ENCODE measurements at places on chromosomes 12 and 14.

DNA sequence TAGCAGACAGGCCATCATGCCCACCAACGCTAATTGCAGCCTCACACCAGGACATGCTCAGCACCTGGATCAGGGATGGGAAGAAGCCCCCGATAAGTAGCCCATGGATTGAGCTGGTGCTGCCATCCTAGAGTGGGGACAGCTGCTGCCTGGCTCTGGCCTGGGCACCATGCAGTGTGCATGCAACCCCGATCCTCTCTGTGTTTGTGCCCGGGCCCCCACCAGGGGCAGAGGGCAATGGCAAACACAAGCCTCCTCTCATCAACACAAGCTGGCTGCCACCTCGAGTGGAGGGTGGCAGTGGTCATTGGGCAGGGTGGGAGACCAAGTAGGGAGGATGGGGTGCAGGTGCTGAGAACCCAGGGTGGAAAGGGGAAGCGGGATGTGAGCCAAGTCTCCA lies 23.3 kb upstream of the SOCS2 start:
- DNase-seq, result no peak

- no peak for DNase-seq
These were observed 345.6 kb downstream of the PAWR start for GRCh38 chr12:79344855-79345847.

- no peak for DNase-seq
These were observed 56.7 kb downstream of the RALGAPA1 start for GRCh38 chr14:35752380-35752779.

GRCh38 chr14:30290001-30290400 lies 269.0 kb upstream of the G2E3 start:
- no peak for DNase-seq

DNA sequence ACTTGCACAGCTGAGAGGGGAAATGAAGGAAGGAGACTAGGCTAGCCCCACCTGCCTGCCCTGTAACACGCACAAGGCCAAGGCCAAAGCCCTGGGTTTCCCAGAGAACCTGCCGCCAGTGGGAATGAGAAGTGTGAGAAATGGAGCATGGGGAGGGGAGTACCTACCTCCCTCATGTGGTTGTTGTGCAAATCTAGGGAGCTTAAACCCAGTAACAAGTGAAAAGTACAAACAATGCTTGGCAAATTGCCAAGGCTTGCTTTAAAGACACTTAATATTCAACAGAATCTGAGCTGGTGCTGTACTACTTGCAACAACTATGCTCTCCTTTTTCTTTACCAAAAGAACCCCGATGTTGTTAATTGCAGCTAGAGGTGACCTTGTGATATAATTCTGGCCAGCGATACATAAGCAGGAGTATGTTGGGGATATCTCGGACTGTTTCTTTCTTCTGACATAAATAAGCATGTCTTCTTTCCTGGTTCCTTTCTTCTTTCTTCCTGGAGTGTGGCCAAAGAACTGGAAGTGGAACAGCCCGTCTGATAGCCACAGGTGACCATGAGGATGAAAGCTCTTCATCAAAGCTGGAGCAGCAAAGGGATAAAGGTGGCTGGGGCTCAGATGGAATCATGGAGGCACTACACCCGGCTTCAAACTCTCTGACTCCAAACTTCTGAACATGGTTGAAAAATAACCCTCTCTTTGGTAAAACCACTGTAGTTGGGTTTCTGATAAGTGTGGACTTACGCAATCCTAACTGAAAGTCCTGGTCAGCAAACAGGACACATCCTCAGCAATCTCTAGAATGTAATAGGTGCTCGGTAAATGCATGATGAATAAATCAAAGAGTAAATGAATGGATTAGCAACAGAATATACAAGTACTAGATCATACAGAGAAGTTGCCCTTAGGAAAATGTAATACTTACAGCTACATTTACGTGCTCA lies 207.9 kb downstream of the NUAK1 start:
- no peak for DNase-seq

- DNase-seq, result no peak
These were observed 2.1 kb upstream of the EIF4B start for GRCh38 chr12:53004178-53004577.

DNA sequence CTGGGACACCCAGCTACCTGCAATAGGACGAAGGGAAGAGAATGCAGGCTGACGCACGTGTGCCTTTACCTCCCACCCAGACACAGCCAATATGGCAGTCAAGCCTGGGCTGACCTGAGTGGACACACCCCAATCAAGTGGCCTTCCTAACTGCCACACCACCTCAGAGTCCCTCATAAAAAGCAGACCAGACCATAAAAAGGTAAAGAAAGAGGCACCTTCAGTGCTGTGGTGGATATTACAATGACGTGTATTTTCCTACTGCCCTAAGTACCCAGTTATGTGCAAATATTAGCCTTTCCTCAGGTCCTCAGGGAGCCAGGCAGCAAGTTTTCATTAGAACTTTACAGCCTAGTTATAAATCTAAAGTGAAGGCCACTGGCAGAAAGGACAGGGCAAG lies 75.8 kb downstream of the KCNK10 start:
- DNase-seq, result no peak

GRCh38 chr12:85448548-85449139 lies 168.6 kb downstream of the ALX1 start:
- no peak for DNase-seq

- no peak for DNase-seq
These were observed 194.0 kb downstream of the ZFP36L1 start for GRCh38 chr14:68598621-68599447.

- DNase-seq, result no peak
These were observed 42.6 kb downstream of the NELL2 start for GRCh38 chr12:44833561-44833960.

DNA sequence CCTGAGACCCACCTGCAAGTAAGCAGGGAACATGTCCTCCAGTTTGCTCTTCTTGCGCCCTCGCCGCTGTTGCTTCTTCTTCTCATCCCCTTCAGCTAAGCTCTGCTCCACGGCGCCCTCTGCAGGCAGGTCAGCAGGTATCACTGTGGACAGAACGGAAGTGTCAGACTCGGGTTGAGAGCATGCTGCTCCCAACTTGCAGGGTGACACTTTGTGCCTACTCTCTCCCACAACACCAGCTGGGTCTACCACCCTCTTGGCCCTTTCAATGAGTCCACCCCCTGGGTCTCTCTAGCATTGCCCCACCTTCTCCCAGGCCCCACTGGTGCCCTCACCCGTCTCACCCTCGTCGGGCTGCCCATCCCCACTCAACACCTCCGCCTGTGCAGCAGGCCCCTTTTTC lies 16.7 kb downstream of the KMT2D start:
- peak; percentile 71 for DNase-seq

GRCh38 chr12:47909839-47910465 lies 5.2 kb upstream of the VDR start:
- no peak for DNase-seq

DNA sequence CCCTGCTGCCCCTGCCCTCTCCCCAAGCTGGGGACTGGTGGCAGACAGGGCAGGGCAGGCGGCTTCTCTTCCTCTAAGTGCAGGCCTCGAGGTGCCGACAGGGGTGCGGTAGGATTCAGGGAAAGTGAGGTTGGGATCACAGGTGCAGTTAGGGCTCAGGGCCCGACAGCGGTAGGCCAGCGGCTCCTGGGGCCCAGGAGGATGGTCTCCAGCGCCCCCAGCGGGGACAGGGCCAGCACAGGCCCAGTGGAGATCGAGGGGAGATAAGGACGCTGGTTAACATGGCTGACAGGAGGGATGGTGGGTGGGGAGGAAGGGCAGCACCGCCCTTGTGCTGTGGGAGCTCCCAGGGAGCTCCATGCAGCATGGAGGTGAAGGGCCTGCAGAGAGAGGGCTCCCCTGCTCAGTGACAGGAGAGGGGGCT lies 935 bp upstream of the CRIP1 start:
- DNase-seq, result no peak

DNA sequence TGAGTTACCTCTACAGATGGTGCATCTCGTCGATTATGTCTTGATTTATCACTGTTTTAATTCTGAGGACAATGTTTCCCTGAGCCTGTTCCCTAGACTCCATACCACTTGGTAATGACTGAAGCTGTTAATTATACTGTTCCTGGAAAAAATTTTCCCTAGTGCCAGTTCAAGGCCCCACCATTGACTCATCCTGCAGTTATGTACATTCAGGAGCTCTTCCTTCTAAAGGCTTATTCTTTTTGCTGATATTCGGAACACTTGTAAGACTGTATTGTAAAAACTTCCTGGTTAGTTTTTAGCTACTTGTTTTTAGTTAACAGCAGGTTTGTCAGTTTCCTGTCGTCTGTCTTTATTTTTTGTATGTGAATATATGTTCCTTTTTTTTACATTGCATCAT lies 30.4 kb upstream of the PPP2R5E start:
- DNase-seq, result no peak

DNA sequence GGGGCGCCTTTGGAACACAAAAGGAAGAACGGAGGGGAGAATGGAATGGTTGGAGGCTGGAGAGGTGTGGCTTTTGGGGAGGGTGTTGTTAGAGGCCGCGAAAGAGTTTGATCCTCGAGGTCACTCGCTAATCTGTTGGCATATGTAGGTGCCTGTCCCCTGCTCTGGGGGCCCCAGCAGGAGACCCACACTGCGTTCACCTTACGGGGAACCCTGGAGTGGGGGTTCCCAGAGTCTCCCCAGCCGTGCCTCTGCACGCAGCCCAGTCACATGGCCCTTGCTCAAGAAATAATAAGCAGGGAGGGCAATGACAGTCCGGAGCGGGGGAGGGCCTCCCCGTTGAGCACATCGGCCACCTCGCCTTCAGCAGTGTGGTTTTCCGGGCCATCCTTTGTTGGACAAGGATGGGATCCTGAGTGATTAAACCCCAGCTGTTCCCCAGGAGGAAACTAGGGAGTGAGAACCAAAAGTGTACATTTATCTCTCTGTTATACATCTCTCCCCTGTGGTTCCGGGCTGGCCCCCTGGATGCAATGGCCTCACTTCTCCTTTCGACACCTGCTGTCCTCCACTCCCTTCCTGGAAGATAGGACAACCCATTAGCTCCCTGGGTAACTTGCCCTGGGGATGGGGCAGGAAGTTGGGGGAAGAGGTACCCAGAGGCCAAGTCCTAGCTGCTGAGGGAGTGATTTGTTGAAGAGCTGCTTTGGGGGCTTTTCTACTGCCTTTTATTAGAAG lies 1.3 kb downstream of the PLEKHG3 start:
- no peak for DNase-seq

DNA sequence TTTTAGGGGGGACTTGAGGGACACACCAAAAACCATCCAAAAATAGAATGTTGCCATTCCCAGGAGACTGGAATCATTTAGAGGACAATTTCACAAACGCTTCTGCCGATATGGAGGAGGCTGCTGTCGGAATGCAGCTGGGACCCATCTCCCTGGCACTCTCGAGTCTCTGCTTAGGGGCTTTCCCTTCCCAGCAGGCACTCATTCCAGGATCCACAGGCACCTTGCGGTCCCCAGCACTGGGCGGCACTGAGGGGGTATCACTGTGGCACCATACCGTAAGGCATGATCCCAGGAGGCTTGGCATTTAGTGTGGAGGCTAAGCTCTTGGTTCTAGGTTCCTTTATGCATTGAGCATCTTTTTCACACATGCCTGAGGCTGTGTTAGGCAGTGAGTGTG lies 36.6 kb upstream of the LTBP2 start:
- no peak for DNase-seq

DNA sequence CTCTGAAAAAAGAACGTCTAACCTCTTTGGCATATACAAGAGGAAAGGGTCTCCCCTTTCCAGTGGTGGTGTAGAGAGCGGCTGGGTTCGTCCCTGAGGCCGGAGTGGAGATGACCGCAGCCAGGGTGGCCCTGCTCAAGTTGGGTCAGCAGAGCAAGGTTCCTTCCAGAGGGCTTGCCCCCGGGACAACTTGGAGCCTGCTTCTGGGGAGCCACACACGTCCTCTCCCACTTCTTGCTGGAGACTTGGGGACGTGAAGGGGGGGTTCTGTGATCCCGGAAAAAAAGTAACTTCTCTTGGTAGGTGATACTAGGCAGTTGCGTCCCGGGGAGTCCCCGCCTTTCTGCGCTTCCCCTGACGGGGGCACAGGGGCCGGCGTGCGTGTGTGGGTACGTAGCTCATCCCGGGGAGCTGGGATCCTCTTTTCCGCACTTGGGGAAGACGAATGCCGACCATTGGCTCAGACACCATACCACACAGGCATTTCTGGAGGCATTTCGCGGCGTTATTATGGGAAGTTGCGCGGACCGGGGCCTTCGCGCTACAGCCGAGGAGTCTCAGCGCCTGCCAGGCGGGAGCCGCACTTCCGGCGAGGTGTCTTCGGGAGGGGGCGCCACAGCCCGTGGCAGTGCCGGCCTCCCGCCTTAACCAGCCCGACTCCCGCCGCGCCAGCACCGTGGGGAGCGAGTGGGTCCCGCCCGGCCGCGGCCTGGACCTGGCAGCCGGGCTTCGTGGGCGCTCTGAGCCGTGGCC lies 14.8 kb upstream of the PAX9 start:
- DNase-seq, result no peak

DNA sequence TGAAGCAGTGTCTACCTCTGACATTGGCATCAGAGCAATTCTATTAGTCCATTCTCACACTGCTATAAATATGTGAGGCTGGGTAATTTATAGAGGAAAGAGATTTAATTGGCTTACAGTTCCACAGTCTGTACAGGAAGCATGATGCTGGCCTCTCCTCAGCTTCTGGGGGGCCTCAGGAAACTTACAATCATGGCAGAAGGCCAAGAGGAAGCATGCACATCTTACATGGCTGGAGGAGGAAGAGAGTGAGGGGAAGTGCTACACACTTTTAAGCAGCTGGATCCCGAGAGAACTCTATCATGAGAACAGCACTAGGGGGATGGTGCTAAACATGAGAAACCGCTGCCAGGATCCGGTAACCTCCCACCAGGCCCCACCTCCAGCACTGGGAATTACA lies 25.7 kb upstream of the SEL1L start:
- no peak for DNase-seq

- no peak for DNase-seq
These were observed 202.0 kb upstream of the KRR1 start for GRCh38 chr12:75713434-75713833.

DNA sequence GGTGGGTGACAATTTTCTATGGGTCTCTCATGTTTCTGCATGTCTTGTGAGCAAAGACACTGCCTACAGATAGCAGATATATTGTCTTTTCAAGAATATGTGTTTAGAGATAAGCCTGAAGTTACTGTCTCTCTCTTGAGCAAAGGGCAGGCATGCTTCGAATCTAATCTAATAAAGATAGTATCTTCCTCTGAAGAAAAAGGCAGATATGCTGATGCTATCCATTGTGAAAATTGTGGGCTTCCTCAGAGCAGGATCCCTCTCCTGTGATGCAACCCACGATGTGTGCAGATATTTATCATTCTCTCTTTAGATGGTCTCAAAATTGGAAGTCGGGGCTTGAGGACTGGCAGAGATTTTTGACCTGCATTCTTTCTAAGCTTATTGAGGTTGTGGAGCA lies 187.0 kb downstream of the DACT1 start:
- DNase-seq, result no peak

DNA sequence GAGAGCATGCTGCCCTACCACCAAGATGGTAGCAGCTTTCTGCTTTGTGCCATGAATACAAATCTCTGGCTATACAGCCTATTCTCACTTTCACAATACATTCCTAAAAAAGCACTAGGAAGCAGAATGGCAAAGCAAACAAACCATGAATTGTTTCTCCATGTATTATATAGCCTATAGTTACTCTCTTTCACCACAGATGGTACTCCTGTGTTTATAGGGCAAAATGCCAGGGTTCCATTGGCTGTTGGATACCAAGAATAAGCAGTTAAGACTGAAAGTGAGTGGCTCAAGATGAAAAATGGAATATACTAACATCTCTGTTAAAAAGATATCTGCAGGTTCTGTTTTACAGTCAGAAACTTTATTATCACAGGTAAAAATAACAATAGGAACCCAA lies 11.1 kb downstream of the ARF3 start:
- no peak for DNase-seq

- no peak for DNase-seq
These were observed 1.8 kb downstream of the FLRT2 start for GRCh38 chr14:85531587-85532373.

Measured in effector CD8-positive, alpha-beta T cell (primary cell).